ENCODE measurements at places on chromosomes 6 and 20. TPM values are rescaled to one million over a fixed set of nuclear protein-coding genes. Genes with fewer than 3 reads are reported as not detected.

- no peak overlapping the region for H3K4me3 ChIP-seq
- H3K27me3 ChIP-seq: no peaks in the 10 kb centered on the region
- no peak overlapping the region for H3K27ac ChIP-seq
- DNase-seq: peak; percentile 39
- H3K4me1 ChIP-seq: no peaks in the 10 kb centered on the region
Observed at GRCh38 chr6:37860226-37860839, 40.8 kb downstream of the ZFAND3 start.

DNA sequence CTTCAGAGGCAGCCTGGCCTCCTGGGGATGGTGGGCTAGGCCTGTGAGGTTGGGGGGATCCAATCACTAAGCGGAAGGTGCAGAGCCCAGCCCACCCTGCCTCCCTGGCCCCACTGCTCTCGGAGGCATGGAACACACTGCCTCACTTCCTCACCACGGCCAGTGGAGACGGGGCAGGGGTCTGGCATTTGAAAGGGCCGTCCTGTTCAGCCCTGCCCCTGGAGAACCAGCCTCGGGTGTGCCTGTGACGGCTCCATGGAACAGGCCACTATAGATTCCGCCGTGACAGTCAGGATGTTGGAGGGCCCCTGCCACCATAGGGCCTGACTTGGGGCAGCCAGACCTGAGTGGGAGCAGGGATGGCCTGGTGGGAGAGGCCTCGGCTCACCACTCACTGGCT, 110.2 kb downstream of the DACT2 start:
- no peak for DNase-seq
- H3K27ac ChIP-seq: no peak overlapping the region
- H3K4me1 ChIP-seq: no peaks in the 10 kb centered on the region

DNA sequence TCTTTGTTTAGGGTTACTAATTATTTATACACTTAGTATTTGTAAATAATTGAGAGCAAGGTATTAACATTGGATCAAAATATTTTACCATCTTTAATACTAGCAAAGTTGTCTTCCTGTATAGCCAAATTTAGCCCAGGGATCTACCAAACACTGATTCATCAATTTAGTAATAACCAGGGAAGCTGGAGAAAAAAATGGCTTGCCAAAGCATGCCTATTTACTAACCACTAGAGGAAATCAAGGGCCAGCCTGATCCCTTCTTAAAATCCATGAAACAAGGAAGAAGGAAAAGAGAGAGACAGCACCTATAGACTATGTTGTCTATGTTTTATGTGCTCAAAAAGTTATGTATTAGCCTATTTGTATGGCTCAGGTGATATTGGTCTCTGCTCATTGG, 450.3 kb upstream of the GJE1 start:
- H3K36me3 ChIP-seq: no peaks in the 10 kb centered on the region
- H3K4me1 ChIP-seq: no peaks in the 10 kb centered on the region
- no peak overlapping the region for H3K27ac ChIP-seq
- no peak overlapping the region for H3K4me3 ChIP-seq
- no peaks in the 10 kb centered on the region for H3K27me3 ChIP-seq
- DNase-seq: no peak

GRCh38 chr6:44655412-44656342, 268.2 kb downstream of the CDC5L start:
- DNase-seq: peak; percentile 74
- H3K4me1 ChIP-seq: peaks cover 3% of the 10 kb centered on the region
- no peak overlapping the region for H3K27ac ChIP-seq
- H3K4me3 ChIP-seq: no peak overlapping the region
- H3K27me3 ChIP-seq: no peaks in the 10 kb centered on the region
- H3K36me3 ChIP-seq: no peaks in the 10 kb centered on the region

GRCh38 chr6:168647271-168647670, 206.3 kb downstream of the SMOC2 start:
- no peak overlapping the region for H3K27ac ChIP-seq
- H3K4me1 ChIP-seq: no peaks in the 10 kb centered on the region
- H3K27me3 ChIP-seq: no peaks in the 10 kb centered on the region
- DNase-seq: no peak
- H3K36me3 ChIP-seq: no peaks in the 10 kb centered on the region

DNA sequence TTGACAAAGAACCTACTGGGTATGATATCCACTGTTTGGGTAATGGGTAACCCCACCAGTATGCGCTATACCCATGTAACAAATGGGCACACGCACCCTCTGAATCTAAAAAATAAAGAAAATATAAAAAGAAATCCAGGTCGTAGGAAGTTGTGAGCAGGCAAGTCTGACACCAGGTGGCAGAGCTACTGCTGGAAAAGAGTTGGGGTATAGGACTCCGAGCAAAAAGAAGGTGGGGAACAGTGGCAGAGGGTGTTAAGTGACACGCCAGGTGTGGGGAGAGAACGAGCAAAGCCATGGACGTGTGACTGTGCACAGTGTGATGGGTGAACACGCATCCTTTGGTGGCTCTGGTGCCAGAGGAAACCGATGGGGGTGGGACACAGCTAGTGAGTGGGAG, 46.7 kb downstream of the NOX3 start:
- H3K27me3 ChIP-seq: no peaks in the 10 kb centered on the region
- H3K4me3 ChIP-seq: no peak overlapping the region
- no peak for DNase-seq
- H3K27ac ChIP-seq: no peak overlapping the region
- no peaks in the 10 kb centered on the region for H3K4me1 ChIP-seq

DNA sequence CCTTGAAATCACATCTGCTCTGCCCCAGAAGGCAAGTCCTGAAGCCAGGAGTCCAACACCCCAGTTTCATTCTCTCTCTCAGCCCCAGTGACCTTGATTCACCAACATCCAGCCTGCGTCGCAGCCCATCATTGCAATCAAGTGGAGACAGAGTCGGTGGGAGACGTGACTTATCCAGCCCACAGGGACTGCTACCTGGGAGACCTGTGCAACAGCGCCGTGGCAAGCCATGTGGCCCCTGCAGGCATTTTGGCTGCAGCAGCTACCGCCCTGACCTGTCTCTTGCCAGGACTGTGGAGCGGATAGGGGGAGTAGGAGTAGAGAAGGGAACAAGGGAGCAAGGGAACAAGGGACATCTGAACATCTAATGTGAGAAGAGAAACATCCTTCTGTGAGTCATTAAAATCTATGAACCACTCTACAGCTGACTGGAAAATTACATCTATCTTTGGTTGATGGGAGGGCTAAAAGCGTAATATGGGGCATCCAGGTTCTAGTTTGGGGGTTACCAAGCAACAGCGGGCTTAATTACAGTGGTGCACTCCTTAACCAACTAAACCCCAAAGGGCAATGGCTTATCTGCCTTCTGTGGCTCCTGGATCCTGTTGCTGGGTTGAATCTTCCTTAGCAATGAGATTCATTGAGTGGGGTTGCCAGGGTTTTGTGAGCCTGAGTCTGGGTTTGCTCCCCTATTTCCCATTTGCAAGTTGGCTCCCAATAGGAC, 2.5 kb downstream of the LY6G6D start:
- H3K4me1 ChIP-seq: peaks cover 11% of the 10 kb centered on the region
- no peak for DNase-seq

DNA sequence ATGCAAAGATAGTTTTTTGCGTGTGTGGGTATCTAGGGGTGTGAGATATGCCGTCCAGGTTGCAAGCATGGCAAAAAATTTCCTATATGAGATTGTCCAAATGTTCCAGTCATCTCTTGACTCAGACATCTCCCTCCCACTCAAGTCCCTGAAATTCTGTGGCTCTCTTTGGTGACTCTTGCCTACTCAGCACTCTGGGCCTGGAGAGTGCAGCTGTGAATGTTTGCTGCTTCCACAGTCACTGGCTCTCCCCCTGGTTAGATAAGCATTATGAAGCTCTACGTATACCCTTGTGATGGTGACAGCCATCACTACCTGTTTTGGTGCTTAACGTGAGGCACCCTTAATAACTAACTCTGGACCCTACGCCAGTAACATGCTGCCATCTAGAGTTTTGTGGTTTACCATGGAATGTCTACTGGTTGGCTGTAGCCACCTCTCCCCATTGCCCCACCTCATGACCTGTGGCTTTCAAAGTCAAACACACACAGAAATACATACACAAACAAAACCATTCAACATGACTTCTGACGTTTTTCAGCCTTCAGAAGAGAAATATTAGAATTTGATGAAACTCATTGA, 621.9 kb upstream of the CITED2 start:
- no peaks in the 10 kb centered on the region for H3K27me3 ChIP-seq
- no peaks in the 10 kb centered on the region for H3K36me3 ChIP-seq
- no peak overlapping the region for H3K27ac ChIP-seq
- H3K4me1 ChIP-seq: peaks cover 3% of the 10 kb centered on the region
- DNase-seq: peak; percentile 23
- H3K4me3 ChIP-seq: no peak overlapping the region

GRCh38 chr6:20687494-20687893, 153.2 kb downstream of the CDKAL1 start:
- DNase-seq: no peak
- H3K27me3 ChIP-seq: no peaks in the 10 kb centered on the region
- H3K4me1 ChIP-seq: peaks cover 7% of the 10 kb centered on the region
- H3K36me3 ChIP-seq: no peaks in the 10 kb centered on the region
- H3K27ac ChIP-seq: no peak overlapping the region

GRCh38 chr6:144094731-144095133, 641 bp downstream of the SF3B5 start:
- no peak for DNase-seq
- H3K27ac ChIP-seq: peak overlapping the region; percentile 87
- no peaks in the 10 kb centered on the region for H3K36me3 ChIP-seq

DNA sequence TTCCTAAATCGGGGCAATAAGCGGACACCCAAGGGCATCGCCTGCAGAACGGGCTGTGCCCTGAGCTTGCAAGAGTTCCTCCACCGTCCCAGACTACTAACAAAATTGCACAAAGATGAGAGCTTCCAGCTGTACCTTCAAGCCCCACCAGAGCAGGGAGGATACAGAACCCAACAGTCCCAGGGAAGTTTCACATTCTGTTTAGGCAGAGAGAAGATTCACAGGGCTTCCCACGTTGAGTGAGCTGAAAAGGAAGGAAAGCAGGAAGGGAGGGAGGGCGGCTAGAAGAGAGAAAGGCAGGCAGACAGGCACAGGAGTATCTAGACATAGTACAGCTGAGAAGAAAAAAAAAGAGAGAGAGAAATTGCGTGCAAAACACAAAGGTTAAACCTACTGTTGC, 112.6 kb upstream of the AFDN start:
- H3K27me3 ChIP-seq: no peaks in the 10 kb centered on the region
- peak; percentile 42 for DNase-seq
- peaks cover 8% of the 10 kb centered on the region for H3K4me1 ChIP-seq
- no peak overlapping the region for H3K27ac ChIP-seq
- H3K4me3 ChIP-seq: no peak overlapping the region

GRCh38 chr20:62359491-62360121, 7.5 kb downstream of the LAMA5 start:
- H3K27me3 ChIP-seq: no peaks in the 10 kb centered on the region
- no peak overlapping the region for H3K27ac ChIP-seq
- no peak overlapping the region for H3K4me3 ChIP-seq
- DNase-seq: no peak
- H3K36me3 ChIP-seq: no peaks in the 10 kb centered on the region

GRCh38 chr20:48970681-48971365, 49.3 kb downstream of the ARFGEF2 start:
- H3K4me1 ChIP-seq: no peaks in the 10 kb centered on the region
- peaks cover 54% of the 10 kb centered on the region for H3K36me3 ChIP-seq
- no peak overlapping the region for H3K4me3 ChIP-seq
- DNase-seq: no peak

DNA sequence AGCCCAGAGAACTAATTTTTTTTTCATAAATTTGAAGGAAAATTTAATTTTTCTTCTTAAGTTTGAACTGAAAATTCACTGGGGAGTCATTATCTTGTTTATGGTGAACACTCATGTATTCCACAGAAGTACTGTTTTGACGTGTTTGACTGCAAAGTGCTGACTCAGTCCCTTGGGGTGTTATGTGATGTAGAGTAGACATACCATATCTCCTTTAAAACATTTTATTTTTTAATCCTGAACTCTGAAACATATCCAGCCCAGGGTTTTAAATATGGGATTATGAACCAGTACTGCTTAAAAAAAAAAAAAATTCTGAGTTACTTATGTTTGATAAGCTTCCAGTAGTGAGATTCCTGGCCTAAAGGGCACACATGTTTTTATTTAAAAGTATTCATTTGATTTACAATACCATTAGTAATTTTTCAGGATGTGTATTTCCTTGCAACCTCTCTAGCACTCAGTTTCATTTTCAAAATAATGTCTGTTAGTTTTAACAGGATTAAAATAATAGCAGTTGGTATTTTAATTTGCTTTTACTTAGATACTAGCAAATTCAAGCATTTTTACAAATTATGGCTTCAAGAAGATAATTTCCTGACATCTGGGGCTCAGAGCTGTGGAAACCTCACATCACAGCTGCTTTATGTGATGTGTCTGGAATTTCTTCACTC, 81.7 kb upstream of the PDE10A start:
- H3K4me1 ChIP-seq: no peaks in the 10 kb centered on the region
- no peak overlapping the region for H3K27ac ChIP-seq
- no peak for DNase-seq
- H3K4me3 ChIP-seq: no peak overlapping the region
- no peaks in the 10 kb centered on the region for H3K27me3 ChIP-seq

DNA sequence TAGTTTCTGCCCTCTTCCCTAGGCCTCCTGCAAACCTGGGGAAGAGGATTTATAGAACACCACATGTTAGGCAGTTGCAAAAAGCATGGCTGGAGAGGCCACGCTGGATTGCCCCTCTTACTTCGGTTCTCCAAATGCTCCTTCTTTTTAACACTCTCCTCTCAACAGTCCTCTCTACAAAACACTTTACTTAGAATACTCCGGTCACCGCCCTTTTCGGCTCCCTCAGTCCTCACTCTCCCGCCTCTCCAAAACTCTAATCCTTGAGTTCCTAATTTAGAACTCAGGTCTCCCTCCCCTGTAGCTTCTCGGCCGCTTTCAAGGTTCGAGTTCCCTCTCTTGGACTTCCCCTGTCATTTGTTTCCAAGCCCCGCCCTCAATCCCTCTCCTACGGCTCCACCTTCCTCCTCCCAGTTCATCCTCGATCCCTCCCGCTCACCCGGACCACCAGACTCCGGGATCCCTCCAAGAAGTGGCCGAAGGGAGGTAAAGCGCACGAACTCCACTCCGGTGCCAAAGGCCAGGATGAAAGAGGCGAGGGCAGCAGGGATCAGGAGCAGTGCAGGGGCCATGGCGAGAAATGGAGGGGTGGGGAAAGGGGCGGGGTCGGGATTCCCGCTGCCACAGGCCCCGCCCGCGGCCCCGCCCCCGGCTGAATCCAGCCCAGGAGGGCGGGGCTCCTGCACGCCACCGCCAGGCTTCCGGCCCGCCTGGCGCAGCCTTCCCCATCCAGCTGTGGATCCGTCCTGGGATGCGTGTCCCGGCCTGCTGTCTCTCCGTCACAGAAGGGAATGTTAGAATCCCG, at the start of gene NRM:
NRM (minus strand) TSS at position 582 of the 805 bp plus-strand sequence; CDS start at position 572, 10 bp downstream.
- peak; percentile 91 for DNase-seq
- H3K27ac ChIP-seq: peak within 1 kb of the TSS; percentile 72
- peaks cover 26% of the 10 kb centered on the region for H3K4me1 ChIP-seq
- peak within 1 kb of the TSS; percentile 62 for H3K4me3 ChIP-seq
- no peaks in the 10 kb centered on the region for H3K27me3 ChIP-seq

The PROKR2 gene
- not detected for total RNA-seq

The MICB gene
- total RNA-seq: 3.6 TPM

The TBXT gene
- total RNA-seq: not detected

The MAP3K7 gene
- total RNA-seq: 24.0 TPM

The ID1 gene
- total RNA-seq: 596 TPM

The ZNF512B gene
- total RNA-seq: 45.8 TPM

The TCP11 gene
- not detected for total RNA-seq

The HSPA1L gene
- total RNA-seq: 3.1 TPM

The OLIG3 gene
- not detected for total RNA-seq

The PRICKLE4 gene
- 1.9 TPM for total RNA-seq

The PKIG gene
- total RNA-seq: 100 TPM

The LAMA2 gene
- total RNA-seq: 52.0 TPM

The RBPJL gene
- not detected for total RNA-seq
